RPMI8226 (cell line): ENCODE measurements at places on chromosomes 4 and X.

GRCh38 chr4:137703195-137703594, 170.9 kb upstream of the PCDH18 start:
- no peak for DNase-seq

GRCh38 chr4:26074712-26075430, 160.9 kb downstream of the SMIM20 start:
- peak; percentile 4 for DNase-seq

DNA sequence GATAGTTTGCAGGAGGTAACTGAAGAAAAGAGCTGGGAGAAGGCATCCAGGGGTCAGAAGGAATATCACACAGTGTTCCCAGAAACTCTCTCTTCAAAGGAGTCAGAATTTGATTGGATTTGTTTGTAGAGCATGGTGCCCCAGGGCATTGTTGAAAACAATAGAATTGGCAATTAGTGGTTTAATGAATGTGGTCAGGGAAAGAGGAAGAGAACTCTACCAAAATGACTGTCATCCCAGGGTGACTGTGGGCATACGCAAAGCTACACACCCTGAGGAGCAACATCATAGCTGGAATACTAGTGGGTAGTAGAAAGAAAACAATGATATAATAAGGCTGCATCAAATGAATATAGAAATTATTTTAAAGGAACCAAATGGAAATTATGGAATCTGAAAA, 21.5 kb downstream of the TNIP2 start:
- no peak for DNase-seq

GRCh38 chr4:181538431-181538830, 704.8 kb upstream of the TENM3 start:
- DNase-seq: no peak
